ENCODE measurements at places on chromosomes 6 and 20.
A peak's percentile ranks its signal among the peaks of the same experiment; 100 is the strongest.

DNA sequence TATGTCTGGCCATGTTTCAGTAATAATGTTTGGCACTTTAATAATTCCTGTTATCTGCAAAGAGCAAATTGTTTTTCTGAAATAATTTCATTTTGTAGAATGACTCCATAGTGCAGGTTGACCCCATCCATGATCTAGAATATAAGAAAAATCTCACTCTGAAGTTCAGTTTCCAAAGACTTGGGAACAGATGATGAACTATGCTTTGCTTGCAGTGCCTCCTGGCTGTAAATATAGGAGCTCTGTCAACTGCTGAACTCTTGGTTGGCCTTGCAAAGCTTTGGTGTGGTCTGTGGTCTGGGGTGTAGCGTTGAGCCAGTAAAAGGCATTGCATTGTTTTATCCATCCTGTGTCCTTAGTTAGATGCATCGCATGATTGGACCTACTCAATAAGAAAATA, 104.0 kb downstream of the PLCB4 start:
- no peak for DNase-seq

DNA sequence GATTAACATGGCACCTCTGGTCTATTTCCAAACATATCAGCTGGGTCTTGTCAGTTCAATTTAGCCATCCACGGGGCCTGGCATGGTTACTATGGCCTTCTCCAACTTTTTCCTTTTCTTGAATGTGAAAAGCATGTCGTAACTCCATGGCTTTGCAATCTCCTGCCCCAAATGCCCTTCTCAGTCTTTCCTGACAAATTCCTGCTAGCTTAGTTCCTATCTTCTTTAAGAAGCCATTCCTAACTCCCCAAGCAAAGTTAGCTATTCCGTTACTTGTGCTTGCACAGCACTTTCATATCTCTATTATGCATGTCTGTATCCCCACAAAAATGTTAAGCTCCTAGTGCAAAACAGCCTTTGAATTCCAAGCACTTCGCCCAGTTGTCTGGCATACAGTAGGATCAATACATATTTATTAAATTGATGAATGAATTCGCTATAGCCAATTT, 105.6 kb downstream of the AIG1 start:
- no peak for DNase-seq

GRCh38 chr6:44120692-44121443, 6.4 kb downstream of the MRPL14 start:
- DNase-seq: no peak

DNA sequence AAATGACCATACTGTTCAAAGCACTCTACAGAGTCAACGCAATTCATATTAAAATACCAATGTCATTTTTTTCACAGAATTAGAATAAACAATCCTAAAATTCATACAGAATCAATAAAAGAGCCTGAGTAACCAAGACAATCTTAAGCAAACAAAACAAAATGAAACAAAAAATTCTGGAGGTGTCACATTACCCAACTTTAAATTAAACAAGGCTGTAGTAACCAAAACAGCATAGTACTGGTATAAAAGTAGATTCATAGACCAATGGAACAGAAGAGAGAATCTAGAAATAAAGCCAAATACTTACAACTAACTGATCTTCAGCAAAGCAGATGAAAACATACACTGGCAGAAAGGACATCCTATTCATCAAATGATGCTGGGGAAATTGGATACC, 346.9 kb upstream of the JAG1 start:
- no peak for DNase-seq

DNA sequence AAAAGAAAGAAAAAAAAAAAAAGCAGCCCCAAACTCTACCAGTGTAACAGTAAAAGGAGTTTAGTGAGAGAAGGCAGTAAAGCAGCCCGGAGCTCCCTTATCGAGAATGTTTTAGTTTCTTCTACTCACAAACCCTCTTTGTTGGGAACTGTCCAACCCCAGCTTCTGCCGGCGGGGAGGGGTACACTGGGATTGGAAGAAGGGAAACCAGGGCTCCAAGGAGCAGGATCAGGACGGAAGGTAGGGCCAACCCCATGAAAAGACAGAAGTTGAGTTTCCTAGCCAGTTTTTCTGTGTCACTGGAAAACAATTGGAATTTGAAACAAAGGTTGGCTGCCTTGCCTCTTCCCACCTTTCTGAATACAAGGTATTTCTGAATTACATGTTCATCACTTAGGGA, 66.0 kb downstream of the KIZ start:
- DNase-seq: no peak

- DNase-seq: peak; percentile 95
These were observed at the start of gene MPC1 for GRCh38 chr6:166382933-166383801. Gene MPC1 (minus strand): TSS chr6:166382940. CDS start chr6:166382876, 64 bp downstream.

DNA sequence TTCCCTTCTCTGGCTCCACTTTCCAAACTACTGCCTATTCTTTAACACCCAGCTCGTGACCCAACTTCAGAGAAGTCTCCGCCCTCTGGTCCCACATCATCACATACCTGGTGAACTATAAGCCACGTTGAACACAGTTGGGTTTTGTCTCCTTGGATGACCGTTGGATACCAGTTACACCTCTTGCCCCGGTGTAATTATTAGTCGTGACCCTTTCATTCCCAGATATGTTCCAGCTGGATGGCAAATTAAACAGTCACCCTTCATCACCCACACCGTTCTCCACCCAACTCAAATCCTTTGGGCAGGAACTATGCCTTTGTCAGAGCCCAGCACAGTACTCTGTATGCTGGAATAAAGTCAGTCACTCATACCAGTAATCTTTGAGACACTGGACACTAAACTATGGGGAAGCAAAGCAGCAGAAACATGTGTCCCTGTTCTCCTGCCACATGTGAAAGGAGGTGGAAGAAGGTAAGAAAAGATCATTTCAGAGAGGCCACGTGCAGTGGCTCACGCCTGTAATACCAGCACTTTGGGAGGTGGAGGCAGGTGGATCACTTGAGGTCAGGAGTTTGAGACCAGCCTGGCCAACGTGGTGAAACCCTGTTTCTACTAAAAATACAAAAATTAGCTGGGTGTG, 22.5 kb downstream of the PLAGL2 start:
- DNase-seq: no peak

DNA sequence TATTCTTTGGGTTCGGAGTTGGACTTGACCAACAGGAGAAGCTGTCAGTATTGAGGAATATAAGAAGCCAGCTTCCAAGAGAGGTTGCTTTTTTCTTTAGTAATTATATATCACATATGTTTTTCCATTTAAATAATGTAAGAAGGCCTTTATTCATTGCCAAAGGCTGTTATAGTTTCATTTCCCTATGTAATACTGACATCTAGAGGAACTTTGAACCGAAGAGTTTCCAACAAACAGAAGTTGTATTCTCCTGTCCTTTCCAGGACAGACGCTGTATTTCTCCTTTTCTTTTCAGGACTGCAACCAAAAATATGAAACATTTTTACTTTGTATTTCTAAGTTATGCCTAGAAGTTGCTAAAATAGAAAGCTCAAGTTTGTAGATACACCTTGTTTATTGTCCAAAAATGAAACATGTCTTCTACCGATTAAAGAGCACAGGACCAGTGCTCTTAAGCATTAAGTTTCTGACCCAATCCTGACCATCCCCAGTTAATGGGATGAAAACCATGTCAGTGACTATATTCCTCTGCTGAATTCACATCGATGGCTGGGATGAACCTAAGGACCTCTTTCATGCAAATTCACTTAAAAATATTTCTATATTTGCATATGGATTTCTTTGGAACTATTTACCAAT, 55.1 kb downstream of the MYLK4 start:
- DNase-seq: no peak

DNA sequence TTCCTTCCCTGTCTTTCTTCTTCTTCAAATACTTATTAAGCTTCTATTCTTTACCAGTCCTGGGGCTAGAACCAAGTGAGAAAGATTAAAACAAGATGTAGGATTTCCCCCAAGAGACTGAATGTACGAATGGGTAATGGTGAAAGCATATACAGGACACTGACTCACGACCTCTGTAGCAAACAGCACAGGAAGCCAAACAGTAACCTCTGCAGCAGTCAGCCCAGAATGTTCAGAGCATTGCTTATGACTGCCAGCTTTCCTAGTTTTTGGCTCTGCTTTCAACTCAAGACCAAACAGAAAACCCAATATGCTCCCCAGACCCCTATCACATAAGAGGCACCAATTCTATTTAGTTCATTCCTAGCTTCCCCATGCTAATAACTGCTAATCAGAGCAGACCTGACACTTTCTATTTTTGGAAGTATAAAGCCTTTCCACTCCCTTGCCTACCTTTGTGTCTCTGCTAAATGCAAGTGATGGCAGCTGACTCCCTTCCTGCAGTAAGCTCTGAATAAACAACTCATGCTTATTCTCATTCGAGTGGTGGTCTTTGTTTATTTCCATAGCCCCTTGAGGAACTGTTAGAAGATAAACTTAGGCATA, 690.6 kb downstream of the EPM2A start:
- no peak for DNase-seq

DNA sequence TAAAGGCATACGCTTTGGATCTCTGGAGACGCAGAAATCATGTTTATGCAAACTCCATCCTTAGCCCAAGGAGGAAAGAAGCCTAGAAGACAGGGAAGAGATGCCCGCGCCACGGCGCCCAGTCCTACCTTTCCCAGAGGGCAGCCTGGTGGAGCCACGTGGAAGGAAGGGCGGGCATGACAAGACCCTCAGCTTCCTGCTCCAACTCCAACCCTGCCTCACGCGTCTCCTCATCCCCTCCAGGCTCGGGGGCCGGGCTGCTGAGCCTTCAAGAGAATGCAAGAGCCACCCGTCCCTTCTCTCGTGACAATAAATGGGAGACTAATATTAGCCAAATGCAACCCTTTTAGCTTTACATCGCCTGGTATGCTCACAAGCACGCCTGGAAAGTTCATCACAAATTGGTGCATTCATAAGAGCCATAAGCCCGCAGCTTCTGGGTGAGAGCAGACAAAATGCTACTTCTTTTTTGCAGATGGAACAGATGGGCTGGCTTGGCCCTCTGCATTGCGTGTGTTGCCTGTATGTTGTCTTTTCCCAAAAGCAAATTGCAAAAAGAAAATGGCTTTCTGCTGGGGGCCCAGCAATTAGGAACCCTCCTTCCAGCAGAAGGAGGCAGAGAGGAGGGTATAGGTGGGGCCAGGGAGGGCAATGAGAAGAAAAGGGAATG, 8.2 kb upstream of the NTSR1 start:
- DNase-seq: no peak

- no peak for DNase-seq
These were observed 20.4 kb upstream of the ZNF318 start for GRCh38 chr6:43389730-43390295.

DNA sequence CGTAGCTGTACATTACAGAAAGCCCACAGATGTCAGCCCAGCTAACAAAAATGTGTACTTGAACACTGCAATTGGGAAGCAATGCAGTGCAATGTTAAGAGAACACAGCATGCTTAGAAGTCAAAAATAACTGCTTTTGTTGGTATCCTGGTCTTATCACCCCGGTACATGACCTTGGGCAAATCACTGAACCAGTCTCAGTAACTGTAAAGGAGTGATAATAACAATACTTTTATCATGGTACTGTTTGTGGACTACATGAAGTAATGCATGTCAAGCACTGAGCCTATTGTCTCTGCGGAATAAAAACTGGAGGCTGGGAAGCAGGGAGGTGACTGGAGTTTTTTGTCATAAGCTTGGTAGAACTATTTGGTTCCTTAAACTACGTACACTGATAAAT, 44.7 kb upstream of the SPDEF start:
- DNase-seq: no peak

GRCh38 chr20:37868851-37869333, 34.0 kb upstream of the VSTM2L start:
- DNase-seq: no peak

DNA sequence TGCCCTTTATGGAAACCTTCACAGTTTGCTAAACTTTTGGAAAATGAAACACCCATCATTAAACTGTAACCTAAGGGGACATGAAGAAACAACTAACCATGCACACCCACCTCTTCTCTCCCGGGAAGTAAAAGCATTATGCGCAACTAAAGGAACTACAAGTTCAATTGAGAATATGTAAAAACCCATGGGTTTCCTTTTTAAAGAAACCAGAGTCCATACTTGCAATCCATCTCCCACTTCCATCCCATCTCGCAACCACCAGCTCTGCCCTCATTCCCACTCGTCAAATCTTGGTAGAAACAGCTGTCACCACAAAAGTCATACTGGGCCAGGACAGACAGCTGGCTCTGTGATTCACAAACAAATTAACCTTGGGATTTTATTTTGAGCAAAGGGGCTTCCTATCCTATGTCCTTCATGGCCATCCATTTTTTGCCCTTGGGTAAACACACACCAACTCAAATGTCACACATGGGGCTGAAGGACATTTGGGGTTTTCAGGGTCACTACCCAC, 81.5 kb downstream of the HAO1 start:
- DNase-seq: no peak

DNA sequence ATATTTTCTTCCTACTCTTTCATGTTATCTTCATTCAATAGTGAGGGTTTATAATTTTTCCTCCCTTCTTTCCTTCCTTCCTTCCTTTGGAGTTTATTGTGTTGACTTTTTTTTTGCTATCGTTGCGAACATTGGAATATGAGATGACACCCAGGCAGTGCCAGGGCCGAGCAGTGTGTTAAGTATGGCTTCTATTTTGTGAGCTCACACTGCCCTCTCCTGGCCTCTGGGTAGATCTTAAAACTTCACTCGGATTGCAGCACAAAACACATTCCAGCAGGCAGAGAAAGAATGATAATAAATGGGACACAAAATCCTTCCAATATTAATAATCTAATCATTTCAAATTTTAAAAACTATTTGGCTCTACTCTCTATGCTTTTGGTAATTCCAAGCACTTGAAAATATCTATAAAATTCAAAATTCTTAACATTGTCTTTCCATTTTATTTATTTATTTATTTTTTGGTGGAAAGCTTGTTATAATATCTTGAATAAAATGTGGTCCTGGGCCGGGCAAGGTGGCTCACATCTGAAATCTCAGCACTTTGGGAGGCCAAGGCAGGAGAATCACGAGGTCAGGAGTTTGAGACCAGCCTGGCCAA, 147.4 kb upstream of the OLIG3 start:
- peak; percentile 12 for DNase-seq

- no peak for DNase-seq
These were observed 23.9 kb upstream of the ASCC3 start for GRCh38 chr6:100905067-100905466.

- DNase-seq: no peak
These were observed 7.6 kb upstream of the MAPK13 start for GRCh38 chr6:36122495-36123269.

- DNase-seq: no peak
These were observed 9.6 kb downstream of the DYNLRB1 start for GRCh38 chr20:34525709-34526416.

GRCh38 chr6:109450801-109451200, 4.8 kb downstream of the MICAL1 start:
- peak; percentile 35 for DNase-seq

GRCh38 chr20:57281900-57282299, 15.5 kb upstream of the BMP7 start:
- no peak for DNase-seq

GRCh38 chr6:156107624-156108101, 652.0 kb upstream of the NOX3 start:
- DNase-seq: no peak

DNA sequence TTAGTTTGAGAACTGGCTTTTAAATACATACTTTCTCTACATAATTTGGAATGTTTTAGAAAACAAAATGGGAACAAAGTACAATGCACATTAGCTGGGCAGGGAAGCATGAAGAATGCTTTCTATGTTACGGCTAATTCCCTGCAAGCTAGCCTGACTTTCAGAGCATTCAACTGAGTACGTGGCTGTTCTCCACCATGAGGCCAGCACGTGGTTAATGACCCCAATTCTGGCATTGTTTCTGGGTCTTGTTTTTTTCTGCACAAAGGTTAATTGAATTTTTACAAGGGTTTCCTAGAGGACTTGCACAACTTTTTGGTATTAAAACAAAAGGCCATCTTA, 208.6 kb upstream of the AGPAT4 start:
- no peak for DNase-seq

- no peak for DNase-seq
These were observed 87.9 kb downstream of the BFSP1 start for GRCh38 chr20:17443131-17443858.
